ENCODE measurements at places on chromosomes 4 and X.
A peak's percentile ranks its signal among the peaks of the same experiment; 100 is the strongest.

DNA sequence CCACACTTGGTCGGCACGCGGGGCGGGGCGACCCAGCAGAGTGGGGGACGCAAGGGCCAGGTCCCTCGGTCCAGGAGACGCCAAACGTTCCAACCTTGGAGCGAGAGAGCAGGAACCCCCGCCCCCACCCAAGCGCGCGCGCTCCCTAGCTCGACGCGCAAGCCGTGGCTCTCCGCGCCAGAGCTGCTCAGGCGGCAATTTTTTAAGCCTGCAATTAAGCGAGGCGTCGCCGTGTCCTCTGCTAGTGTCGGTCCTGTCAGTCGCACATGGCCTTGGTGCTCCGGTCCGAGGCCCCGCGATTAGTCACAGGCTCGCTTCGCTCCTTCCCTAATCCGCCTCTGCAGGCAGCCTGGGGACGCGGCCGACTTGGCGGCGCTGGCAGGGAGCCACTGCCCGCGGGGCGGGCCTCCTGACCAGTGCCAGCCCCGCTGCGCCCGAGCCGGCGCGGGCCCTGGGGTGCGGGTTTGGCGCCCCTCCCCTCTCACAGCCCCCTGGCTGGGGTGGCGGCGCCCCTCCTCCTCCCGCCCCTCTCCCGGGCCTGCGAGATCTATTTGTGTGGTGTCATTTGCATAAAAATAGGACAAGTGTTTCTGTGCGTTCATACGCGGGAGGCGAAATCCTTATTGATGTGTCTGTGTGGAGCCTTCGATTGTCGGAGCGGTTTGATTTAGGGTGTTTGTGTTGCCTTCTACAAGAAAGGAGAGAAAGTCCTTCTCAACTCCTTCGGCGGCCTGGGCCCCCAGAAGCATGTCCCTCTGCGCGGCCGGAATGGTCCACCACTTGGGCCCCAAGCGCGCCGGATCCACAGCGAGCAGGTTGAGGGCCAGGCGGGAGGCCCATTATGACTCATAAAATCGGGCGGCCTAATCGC, 9.8 kb upstream of the BCOR start:
- DNase-seq, result peak; percentile 43

- DNase-seq, result no peak
These were observed 170.1 kb downstream of the ATG4A start for GRCh38 chrX:108261549-108262203.

GRCh38 chr4:159266981-159267868, 164.3 kb downstream of the RAPGEF2 start:
- DNase-seq, result peak; percentile 74

DNA sequence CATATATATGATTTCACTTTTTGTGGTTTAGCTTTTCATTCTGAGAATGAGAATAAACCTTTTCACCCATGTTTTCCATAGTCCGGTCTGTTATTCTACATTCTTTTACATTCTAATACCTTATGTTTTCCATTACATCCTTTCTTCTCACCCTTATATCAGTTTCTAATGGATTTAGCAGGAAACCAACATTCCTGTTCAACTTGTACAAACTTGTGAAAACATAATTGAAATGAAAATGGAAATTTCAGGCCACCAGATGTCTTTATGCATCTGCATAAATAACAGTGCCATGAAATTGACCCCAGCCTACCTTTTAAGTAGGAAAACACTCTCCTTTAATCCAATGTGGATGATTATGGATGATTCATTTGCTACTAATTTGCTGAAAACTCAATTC, 494.8 kb upstream of the ZFP42 start:
- no peak for DNase-seq

- no peak for DNase-seq
These were observed 2.1 kb downstream of the MBNL3 start for GRCh38 chrX:132486599-132487178.

- DNase-seq, result no peak
These were observed 481.7 kb upstream of the AGA start for GRCh38 chr4:177923888-177924287.

- DNase-seq, result no peak
These were observed 30.3 kb downstream of the SLC16A2 start for GRCh38 chrX:74451450-74452198.

DNA sequence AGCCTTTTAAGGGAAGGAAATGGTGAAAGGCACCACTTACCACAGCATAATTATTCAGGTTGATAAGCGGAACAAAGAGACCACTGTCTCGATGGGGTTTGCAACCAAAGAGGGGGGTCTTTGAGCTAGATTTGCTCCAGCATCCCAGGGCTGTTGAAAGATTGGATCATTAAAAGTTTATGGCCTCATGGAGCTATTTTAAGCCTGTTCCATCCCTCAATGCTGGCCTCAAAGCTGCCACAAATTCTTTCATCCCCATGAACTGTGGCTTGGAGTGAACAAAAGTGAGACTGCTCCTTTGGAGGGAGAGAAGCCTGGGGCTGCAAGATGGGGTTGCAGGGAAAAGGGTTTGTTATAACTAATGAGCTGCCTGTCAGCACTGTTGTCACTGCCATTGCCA, 209.8 kb downstream of the RTL9 start:
- no peak for DNase-seq

GRCh38 chr4:47106561-47106960, 75.2 kb downstream of the GABRB1 start:
- DNase-seq, result no peak

DNA sequence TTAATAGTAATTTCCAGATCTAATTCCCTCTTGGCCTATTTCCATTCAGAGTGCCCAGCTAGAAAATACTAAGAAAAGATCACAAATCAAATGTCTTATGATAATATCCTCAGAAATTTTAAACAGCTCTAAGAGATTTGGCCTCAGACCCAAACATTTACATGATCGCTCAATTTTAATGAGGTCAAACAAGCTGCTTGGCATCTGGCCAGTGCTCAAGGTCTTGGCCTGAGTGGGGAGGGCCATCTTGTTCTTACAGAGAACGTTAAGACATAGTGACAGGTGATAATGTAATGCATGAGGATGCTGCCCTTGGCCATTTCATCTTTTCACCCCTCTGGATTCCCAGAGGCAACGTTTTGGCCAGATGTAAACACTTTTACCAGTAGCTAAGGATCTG, 159.2 kb upstream of the SLC7A11 start:
- DNase-seq, result peak; percentile 8

DNA sequence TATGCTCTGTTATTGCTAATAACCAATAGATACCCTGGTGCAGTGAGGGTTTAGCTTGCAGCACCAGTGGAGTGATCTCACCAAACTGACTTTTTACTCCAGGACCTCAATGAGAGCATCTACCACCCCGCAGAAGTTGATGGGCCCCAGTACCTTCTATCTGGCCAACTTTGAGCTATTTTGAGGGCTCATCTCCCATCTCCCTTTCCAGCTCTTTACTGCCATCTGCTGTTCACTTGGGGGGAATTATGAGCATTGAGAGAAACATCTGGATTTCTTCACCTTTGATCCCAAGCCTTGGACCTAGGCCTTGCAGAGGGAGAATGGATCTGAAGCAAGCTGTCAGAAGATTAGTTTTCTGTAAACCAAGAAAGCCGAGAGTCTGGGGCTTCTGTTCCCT, 143.6 kb downstream of the TMEM164 start:
- DNase-seq, result peak; percentile 67

DNA sequence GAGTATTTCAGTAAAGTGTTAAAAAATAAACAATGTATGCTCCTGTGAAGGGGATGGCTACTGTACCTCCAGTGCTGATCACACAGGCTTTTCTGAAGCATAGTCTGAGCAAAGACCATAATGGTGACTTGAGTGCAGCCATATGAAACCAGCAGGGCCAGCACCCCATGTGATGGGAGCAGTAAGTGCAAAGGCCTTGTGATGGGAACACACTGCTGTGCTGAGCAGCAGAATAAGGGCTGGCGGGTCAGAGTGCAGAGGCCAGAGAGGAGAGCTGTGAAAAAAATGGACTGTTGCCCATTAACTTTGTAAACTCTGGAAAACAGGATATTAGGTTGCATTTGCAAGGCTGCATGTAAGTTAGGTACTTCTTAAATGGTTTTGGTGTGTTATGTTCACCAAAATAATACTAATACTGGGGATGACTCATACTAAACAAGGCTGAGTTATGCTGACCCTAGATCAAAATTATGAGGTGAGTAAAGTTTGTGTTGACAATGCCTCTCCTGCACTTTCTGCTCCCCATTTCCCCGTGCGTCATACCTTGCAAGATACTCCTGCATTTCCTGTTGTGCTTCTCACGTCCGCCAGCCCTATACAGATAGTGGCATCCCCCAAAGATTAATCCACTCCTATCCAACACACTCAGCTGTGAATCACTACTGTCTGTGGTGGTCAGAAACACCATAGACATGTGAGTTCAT, 67.0 kb upstream of the FAM9A start:
- DNase-seq, result no peak

DNA sequence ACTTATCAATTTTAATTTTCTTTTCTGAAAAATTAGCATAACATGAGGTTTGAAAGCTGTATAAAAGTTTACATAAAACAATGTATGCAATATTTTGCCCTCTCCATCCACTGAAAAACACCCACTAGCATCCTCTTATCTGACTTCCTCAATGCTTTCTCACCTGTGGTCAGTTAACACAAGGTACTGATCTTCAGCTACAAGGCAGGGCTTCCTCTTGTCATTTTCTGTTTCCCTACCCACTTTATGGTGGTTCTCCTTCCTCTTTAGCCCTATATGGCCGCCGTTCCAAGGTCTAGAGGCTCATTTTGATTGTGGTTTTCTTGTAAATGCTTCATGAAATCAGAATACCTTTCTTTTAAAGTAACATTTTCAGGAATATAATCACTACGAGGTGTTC, 618.6 kb upstream of the CPEB2 start:
- DNase-seq, result no peak

DNA sequence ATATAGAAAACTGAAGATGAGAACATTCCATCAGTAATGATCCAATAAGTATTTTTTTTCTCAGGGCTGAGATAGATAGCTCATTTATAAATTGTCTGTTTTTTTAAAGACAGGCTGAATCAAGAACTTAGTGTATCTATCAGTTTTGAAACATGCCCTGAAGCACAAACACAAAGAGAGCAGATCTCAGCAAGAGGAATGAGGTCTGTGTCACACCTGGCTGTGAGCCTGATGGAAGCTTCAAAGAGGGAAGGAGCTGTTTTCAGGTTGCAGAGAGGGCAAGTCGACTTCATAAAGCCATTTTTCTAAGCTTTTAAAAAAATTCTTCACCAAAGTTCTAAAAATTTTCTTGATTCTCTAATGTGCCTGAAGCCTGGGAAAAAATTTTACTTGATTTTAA, 434.9 kb downstream of the PDGFC start:
- DNase-seq, result no peak

DNA sequence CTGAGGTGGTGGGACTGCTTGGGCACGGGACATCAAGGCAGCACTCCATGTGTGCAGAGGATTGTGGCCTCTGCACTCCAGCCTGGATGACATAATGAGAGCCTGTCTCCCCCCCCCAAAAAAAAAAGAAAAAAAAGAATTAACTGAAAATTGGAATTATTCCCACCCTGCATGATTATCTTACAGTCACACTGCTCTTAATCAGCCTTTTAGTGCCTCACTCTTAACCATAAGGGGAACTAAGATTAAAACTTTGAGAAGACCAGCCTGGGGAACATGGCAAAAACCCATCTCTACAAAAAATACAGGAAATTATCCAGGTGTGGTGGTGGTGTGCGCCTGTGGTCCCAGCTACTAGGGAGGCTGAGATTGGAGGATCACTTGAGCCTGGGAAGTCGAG, 94.6 kb downstream of the UBE2K start:
- no peak for DNase-seq

DNA sequence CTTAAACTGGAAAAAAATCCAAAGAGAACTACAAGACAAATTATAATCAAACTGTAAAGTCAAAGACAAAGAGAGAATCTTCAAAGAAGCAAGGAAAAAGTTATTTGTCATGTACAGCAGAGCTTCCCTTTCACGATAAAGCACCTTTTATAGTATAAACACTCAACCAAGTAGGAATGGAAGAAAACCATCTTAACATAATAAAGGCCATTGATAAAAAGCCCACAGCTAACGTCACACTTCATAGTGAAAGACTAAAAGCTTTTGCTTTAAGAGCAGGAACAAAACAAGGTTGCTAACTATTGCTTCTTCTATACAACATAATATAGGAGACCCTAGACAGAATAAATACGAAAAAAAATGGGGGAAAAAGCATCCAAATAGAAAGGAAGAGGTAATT, 595.7 kb upstream of the POU3F4 start:
- DNase-seq, result no peak

GRCh38 chrX:145751943-145752342, 65.7 kb upstream of the SLITRK2 start:
- no peak for DNase-seq

DNA sequence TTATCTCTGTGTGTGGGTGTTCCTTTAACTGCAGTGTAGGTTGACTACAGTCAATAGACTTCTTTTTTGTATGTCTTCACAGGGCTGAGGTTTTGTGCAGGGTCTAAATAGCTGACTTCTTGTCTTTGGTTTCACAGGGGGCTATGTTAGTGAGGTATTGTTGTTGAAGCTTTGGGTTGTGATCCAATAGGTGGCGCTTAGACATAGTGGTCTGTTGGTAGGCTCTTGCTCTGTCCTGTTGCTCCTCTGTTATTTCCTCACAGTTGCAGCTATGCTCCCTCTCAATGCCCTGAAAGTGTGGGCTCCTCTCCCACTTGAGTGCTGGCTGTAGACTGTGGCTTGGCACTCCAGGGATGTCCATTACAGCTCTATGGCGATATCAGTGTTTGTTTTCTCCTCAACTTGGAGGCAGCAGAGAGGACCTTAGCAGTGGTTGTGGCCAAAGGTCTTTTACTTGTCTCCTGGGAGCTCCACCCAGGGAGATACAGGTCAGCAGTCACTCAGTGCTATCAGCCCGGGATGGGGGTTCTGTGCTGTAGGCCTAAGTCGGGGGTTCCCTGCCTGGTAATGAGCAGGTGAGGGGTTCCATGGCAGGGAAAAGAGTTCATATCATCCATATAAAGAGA, 14.0 kb downstream of the POF1B start:
- no peak for DNase-seq

DNA sequence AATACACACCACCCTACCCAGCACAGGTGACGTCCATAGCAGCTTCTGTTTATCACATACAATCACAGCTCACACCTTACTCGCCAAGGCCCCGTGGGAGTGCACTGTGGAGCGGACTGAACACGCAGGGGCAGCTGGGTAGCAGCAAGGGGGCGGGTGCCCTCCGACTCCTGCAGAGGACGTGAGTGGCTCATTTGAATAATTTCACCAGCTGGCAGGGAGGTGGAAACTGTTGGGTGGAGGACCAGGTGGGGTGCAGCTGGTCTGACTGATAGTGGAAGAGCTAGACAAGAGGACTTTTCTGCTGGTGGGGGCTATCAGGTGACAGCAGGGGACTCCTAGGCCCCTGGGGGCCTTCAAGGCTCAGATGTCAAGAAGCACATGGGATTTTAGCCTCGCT, 16.3 kb downstream of the MAN2B2 start:
- no peak for DNase-seq

DNA sequence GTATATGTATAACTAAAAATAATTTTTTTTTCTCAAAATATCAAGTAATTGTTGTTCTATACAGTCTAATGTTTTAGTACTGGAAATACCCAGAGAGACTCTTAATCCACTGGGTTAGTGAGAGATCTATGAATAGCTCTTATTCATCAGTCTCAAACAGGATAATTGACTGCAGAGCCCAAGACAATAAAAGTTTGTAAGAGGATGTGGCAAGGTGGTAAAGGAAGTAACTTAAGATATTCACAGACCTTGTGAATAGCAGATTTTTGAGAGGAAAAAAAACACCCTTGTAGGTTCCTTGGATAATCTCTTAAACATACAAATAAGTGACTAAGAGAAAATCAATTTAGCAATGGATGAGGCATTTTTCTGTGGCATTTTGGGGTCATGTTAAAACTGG, 210.9 kb upstream of the FAM241A start:
- DNase-seq, result no peak
